Left hindlimb (tissue), 1 donor: ENCODE measurements at places on chromosomes 6 and 20.

DNA sequence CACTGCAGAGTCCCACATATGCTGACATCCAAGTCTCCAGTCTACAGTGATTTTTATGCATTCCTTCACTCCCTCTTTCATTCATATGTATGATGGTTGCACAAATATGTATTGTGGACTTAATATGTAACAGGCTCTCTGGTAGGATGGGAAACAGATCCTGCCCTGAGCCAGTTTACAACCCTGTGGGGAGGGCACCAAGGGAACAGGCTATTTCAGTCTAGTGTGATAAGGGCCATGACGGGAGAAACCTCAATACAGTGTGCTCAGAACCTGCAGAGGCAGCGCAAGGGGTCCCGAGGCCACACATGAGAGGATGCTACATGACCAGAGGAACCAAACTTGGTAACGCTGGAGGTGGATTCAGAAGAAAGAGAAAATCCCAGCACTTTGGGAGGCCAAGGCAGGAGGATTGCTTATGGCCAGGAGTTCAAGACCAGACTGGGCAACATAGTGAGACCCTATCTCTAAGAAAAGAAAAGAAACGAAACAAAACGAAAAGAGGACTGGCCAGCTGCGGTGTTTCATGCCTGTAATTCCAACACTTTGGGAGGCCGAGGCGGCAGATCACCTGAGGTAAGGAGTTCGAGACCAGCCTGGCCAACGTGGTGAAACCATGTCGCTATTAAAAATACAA, 249.8 kb upstream of the JARID2 start:
- DNase-seq = no peak

GRCh38 chr20:22584922-22585785, 782 bp upstream of the FOXA2 start:
- DNase-seq = no peak

DNA sequence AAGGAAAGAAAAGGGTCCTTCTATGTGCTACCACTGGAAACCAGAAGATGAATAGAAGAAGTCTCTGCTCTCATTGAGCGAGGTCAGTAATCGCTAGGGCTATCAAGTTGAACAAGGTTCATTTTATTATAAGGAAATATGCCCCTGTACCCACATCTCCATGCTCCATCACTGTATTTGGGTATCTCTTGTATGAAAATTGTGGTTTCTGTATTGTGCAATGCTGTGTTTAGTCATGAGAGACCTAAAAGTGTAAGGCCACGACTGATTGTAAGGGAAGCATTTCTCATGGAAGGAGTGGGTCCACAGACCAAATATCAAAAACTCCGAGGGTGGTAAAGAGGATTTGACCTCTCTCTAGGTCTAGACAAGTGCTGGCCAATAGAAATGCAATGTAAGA, 3.6 kb upstream of the HS3ST5 start:
- no peak for DNase-seq

DNA sequence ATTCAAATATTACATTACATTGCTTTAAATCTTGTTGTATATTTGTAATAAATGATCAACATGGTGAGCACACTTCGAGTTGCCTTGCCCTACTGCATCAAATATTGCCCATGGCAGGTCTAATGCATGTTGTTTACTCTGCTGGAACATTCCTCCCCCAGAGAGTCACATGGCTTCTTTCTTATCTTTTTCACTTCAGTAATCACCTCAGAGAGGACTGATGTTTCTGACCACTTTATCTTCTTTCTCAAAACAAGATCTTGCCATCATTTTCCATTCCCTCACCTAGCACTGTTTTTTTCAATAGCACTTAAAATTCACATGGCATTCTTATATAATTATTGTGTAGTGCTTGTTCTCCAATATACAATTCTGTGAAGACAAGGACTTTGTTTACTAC, 243.5 kb upstream of the THEMIS start:
- no peak for DNase-seq

DNA sequence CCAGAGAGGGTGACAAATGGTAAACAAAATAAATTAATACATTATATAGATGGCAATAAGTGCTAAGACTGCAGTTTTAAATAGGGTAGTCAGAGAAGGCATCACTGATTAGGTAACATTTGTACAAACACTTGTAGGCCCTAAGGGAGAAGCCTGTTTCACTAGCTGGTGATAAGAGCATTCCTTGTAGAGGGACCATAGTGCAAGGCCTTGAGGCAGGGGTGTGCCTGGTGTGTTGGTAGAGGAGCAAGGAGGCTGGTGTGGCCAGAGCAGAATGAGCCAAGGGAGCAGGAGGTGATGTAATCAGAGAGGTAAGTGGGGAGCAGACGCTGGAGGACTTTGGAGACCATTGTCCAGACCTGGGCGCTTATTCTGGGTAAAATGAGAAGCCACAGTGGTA, 70.7 kb downstream of the ANKRD6 start:
- no peak for DNase-seq

DNA sequence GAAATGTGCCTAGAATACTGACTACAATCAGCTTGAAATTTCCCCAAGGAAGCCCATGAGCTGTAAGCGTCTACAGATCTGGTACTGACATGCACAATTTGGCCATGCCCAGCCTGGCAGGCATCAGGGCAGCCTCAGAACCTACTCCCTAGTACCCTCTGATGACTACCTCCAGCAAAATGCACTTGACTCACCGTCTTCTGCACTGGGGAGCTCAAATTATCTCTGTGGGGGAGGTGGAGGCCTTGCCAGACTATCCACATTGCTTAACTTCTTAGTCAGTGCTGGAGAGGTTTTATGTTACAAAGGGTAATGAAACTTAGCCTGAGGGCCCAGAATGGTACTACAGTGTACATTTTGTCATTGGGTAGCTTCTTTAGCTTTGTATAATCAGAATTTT, 126.0 kb upstream of the ADGRF1 start:
- no peak for DNase-seq

- peak; percentile 64 for DNase-seq
Measured at GRCh38 chr20:19815553-19815991, 57.5 kb downstream of the RIN2 start.

GRCh38 chr6:56656466-56656865, 13.8 kb upstream of the DST start:
- no peak for DNase-seq

- no peak for DNase-seq
Measured at GRCh38 chr6:166623318-166623717, 3.7 kb downstream of the RPS6KA2 start.

DNA sequence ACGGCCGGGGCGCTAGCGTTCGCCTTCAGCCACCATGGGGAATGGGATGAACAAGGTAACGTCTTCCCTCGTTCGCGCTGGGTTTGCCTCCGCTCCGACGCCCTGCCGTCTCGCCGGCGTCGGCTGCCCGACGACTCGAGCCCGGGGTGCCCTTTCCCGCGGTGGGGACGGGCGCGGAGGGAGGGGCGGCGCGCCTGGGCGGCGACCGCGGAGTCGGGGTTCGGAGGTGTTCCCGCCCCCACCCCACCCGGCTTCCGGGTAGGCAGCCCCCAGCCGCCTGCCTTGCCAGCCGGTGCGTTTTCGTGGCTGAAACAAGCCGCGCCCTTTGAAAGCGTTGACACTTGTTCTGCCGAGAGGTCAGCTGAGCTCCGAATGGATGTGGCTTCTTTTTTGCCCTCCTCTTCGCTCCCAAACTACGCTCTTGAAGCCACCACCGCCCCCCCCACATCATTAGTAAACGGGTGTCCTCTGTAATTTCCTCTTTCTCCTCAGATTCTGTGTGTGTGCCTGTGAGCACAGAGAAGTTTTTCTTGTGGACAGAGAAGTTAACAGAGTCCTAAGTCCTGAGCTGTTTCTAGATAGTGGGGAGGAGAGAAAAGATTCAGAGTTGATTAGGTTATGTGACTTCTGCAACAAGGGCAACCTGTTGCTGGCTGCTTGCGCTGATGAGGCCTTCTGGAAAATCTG, 362 bp downstream of the DUSP22 start:
- no peak for DNase-seq

- DNase-seq = no peak
Measured at GRCh38 chr6:118830691-118831090, 63.3 kb upstream of the ASF1A start.

GRCh38 chr6:155287762-155288161, 23.9 kb downstream of the CLDN20 start:
- no peak for DNase-seq

- DNase-seq = no peak
Measured at GRCh38 chr6:36139991-36140710, 9.8 kb downstream of the MAPK13 start.

- peak; percentile 38 for DNase-seq
Measured at GRCh38 chr20:58708246-58708931, 15.8 kb downstream of the NPEPL1 start.

- no peak for DNase-seq
Measured at GRCh38 chr6:126110512-126111270, 124.4 kb downstream of the TRMT11 start.

DNA sequence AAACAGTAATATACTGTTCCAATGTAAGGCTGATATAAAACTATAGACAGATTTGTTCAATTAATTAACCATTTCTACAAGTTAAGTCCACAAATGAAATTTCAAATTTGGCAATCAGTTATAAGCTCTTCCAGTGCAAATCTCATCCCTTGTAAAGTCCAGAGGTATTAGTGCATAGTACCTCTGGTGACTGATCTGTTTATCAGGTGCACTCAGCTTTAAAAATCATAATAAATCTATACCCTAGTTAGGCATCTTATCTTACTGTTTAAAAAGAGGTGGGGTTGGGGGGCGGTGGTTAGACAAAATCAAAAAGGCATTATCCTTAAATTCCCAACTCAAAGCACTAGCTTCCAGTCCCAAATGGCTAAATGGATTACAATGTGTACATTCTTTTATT, 2.9 kb downstream of the FBXO30 start:
- no peak for DNase-seq

DNA sequence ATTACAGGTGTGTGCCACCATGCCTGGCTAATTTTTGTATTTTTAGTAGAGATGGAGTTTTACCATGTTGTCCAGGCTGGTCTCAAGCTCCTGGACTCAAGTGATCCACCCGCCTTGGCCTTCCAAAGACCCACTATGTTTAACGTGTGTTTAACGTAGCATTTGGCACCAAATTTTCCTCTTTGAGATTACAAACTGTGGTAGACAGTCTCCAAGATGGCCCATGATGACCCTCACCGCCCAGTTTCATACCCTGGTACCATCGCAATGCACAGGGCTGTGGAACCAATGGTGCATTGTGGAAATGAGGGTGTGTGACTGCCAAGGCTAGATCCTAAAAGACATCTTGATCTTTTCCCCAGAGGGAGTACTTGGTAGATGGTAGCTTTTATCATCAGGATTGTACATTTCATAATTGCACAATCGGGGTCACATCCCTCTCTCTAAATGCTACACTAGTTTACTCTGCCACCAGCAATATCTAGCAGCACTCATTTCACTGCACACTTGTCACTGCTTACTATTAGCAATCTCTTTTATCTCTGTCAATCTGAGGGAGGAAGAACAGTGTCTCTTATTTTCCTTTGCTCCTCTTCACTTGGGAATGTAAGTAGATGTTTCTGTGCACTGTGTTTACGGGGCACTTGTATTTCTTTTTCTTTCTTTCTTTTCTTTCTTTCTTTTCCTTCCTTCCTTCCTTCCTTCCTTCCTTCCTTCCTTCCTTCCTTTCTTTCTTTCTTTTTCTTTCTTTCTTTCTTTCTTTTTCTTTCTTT, 96.9 kb downstream of the NOL4L start:
- no peak for DNase-seq

DNA sequence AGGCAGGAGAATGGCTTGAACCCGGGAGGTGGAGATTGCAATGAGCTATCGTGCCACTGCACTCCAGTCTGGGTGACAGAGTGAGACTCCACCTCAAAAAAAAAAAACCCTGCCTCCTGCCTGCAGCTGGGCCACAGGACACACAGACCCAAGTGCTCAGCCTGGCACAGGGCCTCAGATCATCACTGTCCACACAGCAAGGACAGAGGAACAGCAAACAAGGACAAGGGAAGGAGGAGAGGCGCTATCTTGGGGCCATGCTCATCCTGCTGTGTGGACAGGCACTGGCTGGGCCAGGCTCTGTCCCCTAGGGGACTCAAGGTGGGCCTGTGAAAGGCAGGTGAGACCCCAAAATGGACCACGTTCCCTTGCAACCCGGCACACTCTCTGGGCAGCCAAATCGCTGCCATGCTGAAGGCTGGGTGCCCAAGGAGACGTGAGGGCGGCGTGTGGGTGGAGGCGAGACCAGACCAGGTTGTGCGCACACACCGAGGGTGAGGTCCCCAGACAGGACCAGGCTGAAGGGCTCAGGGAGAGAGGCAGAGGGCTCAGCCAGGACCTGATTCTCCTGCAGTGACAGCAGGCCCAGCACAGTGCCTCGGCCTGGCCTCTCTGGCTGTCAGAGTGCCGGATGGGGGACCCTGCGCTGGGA, 9.1 kb downstream of the UCKL1 start:
- no peak for DNase-seq

DNA sequence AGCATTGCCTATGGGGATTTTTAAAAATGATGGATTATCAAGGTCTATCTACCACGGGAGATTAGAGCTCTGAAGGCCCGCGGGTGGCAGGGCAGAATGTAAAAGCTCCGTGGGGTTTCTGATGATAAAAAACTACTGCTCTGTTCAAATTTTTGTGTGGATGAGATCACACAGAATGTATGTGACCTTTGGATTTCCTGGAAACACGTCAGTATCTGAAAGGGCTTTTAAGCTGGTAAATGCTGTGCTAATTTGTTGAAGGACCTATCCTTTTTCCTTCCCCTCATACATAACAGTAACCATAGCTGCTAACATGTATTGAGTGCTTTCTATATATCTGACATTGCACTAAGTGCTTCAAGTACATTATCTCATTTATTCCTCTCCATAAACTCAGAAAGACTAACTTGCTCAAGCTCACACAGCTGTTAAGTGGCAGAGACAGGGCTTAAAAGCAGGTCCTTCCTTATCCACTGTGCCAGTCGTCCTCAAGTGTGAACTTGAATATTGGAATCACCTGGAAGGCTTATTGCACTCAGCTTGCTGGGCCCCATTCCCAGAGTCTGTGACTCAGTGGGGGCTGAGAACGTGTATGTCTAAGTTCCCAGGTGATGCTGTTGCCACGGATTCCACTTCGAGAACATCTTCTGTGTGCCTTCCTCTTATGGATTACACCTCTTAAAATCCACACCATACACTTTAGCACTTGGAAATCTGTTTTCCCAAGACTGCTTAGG, 1.9 kb upstream of the TMEM242 start:
- DNase-seq = no peak

DNA sequence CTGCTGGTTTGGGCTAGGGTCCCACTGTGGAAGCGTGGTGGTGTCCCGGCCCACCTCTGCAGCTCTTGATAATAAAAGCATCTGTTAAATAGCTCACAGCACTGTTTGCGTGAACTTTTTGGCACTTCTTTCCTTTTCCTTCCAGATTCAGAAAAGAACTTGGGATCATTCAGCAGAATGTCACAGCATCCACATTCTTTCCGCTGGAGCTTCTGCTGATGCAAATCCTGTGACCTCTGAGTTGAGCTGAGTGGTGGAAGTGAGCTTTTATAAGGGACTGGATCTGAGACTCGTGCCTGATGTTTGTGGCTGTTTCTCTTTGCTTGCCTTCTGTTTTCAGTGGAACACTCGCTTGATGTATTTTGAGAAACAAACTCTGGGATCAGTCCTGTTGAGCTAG, 3.9 kb downstream of the OSBPL2 start:
- no peak for DNase-seq

DNA sequence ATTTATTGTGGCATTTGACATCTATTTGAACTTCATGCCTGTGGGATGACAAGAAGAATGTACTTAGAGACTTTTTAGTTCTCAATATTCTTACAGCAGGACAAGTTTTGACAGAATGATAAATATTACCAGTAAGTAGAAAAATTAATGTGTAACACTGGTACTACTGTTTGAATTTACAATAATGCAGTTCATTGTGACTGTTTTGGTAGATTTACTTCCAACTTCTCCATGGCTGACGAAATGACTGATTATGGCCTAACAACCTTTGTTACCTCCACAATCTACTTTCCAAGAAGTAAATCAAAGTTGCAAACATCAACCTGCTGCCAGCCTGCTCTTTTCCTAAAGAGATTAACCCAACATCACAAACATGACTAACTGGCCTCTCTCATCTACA, 38.5 kb downstream of the PAK5 start:
- DNase-seq = no peak
